ENCODE measurements at places on chromosomes 3 and 15.

DNA sequence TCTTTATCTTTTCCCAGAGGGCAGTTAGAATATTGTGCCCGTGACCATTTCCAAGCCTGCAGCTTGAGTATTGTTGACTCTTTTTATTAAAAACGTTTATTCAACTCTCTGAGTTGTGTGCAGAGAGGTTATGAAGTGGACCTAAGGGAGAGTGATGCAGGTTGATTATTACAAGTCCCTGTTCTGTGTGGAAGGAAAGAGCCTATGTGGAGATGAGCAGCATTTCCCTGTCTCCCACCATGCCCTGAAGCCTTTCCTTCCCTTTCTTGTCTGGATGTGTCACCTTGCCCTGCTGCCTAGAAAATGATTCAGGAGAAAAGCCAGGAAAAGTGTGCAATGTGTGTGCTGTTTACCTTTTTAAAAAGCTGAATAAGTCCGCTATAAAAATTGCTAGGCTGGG is 19.4 kb downstream of the ZPLD1 start:
- DNase-seq, result no peak

DNA sequence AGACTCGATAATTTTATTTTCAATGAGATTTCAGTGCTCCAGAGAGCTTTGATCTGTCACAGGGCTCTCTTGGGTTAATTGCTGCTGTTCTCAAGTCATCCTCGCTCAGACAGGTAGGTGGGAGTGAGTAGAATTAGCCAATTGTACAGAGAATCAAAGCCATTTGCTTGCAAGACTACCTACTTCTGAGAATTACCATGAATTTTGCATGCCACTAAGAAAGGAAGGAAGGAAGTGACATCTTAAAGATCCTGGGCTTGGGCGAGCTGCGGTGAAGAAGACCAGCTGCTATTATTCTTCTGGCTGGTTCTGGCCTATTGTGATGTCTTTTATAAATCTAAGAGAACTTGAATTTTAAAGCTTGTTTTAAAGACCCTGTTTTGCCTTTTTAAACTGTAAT is 154.1 kb upstream of the LPP start:
- no peak for DNase-seq

DNA sequence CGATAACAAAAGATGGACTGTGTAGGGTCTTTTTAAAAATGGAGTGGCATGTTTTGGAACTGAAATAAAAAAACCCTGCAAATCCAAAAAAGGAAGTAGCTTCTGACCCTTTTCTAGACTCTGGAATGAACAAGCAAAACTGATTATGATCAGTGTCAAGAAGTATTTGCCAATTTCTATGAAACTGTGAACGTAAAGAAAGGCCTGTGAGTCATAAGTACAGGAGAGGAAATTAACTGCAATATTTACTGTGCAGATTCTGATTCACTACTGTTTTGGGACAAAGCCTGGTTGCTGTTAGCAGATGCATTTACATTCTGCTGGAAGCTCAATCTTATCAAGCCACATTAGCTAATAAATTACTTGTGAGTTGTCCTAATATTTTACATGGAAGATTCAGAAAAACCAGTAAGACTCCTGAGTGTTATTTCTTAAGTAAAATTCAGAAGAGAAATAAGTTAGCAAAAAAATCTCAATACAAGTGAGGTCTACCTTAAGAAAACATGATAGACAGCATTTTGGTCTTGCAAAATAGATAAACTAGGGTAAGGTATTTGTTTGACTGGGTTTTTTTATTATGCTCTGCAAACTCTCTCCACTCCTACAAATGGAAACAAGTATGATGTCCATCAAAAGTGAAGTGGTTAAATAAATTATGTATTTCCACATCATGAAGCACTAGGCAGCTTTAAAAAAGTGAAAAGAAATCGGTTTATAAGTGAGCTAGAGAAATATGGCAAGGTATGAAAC is 90.2 kb upstream of the LMOD3 start:
- peak; percentile 19 for DNase-seq

GRCh38 chr3:9681723-9682081 is 21.9 kb upstream of the CPNE9 start:
- no peak for DNase-seq

GRCh38 chr3:134795746-134796280 is 753 bp downstream of the EPHB1 start:
- no peak for DNase-seq

DNA sequence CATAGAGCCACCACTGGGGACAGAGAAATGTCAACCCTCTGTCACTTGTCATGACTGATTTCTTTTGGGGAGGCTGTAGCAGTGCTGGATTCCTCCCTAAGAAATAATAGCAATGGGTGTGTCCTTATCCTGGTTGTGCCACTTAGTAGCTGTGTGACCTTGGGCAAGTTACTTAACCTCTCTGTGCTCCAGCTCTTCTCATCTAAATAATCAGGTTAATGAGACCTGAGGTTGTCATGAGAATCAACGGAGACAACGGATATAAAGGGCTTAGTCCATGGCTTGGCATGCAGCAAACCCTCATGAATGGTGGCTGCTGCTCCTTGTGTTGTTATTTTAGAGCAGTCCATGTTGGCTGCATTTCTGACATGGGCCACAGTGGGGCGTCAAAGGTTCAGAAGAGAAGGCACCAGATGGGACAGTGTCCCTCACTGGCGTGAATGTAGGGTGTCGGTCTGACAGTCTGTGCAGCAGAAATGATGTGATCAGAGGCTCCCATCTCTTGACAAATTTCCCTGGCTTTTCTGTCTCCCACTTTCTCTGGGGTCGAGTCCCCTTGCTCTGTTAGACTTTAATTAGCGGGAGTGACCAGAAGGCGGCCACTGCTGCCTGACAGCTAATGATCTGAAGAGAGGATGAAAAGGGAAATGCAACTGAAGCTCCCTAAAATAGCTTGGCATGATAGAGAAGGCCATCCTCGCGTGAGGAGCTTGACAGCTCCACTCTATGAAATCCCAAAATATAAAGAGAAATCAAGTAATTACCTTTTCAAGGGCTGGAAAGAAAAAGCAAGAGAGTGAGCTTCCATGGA is 209.4 kb downstream of the CADPS start:
- no peak for DNase-seq

DNA sequence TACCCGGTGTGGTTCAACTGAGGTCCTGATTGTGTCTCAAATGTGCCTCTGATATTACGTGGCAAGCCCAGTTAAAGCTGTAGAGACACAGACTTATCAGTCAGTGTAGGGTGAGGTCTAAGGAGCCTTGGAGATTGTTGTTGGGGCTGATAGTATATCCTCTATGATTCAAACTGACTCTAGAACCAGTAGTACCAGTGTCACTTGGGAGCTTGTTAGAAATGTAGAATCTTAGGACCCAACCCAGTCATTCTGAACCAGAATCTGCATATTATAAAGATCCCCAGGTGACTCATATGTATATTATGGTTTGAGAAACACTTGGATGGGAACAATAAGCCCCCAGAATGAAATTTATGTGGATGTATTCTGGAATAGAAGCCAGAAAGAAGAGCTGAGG is 83.5 kb downstream of the PIK3R4 start:
- DNase-seq, result no peak

DNA sequence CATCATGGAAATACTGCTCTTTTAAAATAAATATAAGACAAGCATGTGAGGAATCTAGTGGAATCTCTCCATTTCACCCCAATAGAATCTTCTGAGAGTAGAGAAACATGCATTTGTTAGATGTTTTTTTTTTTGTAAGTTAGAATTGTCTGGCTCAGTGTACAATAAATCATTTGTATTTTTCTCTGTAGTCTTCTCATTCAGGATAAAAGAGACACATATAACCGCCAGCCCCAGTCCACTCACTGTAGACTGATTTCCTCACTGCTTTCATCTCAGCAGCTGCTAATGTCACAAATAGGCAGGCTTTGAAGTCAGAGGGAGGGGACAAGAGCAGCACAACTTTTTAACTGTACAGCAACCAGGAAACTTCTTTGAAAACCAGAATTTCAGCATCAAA is 140.2 kb upstream of the RBMS3 start:
- DNase-seq, result no peak

DNA sequence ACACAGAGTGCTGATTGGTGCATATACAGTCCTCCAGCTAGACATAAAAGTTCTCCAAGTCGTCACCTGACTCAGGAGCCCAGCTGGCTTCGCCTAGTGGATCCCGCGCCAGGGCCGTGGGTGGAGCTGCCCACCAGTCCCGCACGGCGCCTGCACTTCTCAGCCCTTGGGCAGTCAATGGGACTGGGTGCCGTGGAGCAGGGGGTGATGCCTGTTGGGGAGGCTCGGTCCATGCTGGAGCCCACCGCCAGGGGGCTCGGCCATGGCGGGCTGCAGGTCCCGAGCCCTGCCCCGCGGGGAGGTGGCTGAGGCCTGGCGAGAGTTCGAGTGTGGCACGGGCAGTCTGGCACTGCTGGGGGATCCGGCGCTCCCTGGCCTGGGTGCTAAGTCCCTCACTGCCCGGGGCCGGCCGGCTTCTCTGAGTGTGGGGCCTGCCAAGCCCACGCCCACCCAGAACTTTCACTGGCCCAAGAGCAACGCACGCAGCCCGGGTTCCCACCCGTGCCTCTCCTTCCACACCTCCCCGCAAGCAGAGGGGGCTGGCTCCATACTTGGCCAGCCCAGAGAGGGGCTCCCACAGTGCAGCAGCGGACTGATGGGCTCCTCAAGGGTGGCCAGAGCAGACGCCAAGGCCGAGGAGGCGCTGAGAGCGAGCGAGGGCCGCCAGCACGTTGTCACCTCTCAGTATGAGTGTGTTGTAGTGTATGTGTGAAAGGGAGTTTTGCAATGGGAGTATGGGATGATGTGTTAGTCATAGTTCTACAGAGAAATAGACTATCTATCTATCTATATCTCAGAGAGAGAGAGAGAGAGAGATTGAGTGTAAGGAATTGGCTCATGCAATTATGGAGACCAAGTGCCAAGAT is 69.0 kb downstream of the UBE2E2 start:
- no peak for DNase-seq

DNA sequence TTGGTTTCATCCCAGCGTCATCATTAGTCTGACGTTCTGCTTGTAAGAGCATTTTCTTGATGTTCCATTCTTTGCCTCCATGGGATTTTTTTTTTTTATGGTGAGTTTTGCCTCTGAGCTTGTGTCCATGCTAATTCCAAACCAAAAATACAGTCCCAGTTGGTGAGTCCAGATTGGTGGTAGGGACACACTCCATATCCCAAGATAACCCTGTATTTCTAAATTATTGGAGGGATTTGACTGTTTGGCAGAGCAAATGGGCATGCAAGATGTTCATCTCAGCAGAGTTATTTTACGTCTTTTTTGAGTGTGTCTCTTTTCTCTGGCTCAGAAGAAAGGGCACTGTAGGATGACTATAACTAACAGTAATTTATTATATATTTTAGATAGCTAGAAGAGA is 526.8 kb upstream of the CFAP20DC start:
- no peak for DNase-seq

DNA sequence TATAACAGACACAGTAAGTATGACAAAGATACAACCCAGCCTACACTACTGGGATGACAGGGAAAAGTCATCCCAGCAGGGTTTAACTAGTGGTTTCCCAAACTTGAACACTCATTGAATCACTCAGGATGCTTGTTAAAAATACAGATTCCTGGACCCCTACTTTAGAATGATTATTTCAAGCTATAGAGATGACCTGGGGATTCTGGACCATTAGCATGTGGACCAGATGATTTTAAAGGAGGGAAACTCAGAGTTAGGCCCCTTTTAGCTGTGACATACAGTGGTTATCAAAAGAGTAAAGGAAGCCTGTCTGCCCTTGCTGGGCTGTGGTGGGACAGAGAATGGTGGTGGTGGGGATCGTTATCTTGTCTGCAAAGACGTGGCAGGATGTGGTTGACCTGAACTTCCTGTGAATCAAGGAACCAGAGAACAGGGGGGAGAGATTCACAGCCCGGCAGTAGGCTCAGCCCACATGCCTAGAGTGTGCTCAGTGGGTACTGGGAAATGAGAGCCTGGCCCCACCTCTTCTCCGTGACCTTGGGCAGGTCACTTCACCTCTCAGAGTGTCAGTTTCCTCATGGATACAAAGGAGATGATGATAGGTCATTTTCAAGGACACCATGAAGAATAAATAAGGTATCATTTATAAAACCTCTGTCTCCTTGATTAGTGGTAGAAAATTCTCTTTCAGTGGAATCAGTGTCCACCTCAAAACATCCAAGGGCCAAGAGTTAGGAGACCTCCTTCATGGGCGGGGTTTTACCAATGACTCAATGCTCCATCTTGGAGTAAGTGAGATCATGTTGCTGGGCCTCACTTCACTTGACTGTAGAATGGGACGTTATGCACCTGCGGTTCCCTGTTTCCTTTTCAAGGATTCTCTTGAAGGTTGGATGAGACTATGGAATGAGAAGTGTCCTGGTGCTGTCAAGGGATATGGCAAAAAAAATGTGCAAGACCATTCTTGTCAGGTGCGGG is 306.5 kb downstream of the RPLP1 start:
- DNase-seq, result peak; percentile 90

DNA sequence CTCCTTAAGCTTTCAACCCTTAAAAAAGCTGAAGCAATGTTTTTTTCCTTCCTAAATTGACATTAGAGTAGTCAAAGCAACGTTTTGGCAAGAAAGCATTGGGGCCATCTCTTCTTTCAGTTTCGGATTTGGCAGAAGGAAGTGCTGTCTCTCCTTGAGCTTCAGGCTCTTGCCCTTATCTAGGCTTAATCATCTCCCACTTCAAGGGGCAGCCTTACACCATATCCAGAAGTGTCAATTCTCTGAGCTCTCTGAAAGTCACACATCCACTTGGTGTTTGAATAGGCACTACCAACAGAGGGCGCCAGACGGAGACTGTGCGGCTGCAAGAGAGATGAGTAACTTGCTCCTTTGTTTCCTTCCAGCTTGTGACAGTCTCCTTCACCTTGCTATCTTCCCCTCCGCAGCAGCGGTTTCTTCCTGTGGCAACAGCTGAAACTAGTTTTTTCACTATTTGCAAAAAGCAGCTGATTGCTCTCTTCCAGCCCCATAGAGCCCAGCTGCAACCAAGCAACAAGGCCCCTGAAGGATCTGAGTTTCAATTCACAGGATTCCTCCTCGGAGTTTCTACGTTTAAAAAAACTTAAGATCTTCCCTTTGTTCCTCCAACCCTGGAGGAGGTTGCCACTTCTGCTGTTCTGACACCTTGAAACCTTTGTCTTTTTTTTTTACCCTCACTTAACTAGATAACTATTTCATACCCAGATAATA is 147.0 kb upstream of the SLCO3A1 start:
- peak; percentile 89 for DNase-seq

- no peak for DNase-seq
Measured at GRCh38 chr15:80662129-80662528, 33.0 kb upstream of the ABHD17C start.

- no peak for DNase-seq
Measured at GRCh38 chr3:148756311-148756710, 58.6 kb downstream of the AGTR1 start.

GRCh38 chr3:172276103-172276502 is 172.2 kb downstream of the GHSR start:
- DNase-seq, result no peak

GRCh38 chr3:128665362-128666021 is 14.9 kb upstream of the RPN1 start:
- DNase-seq, result no peak

DNA sequence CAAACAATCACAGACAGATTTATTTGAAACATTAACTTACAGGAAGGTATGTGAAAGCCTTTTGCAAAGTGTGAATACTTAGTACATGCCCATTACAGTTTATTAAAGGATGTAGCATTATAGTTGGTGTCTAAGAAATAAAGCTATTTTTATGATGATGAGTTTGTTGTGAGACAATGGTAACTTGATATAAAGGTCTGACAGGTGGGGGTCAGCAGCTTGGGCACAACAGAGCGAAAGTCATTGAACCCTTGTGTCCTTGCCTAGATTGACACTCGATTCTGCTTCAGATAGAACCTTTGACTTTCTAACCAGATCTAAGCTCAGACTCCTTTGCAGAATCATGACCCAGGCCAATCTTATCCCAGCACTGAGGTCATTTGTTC is 777.9 kb downstream of the NTRK3 start:
- no peak for DNase-seq

All from activated CD4-positive, alpha-beta T cell treated with anti-CD3 and anti-CD28 coated beads, Interleukin-2, amount 50 U/mL, for 24 hours (primary cell).